ENCODE measurements at places on chromosomes 4 and X. TPM values are rescaled to one million over a fixed set of nuclear protein-coding genes. Genes with fewer than 3 reads are reported as not detected.
A peak's percentile ranks its signal among the peaks of the same experiment; 100 is the strongest.

GRCh38 chrX:139844163-139844562 is 88.7 kb downstream of the ATP11C start:
- DNase-seq = no peak

DNA sequence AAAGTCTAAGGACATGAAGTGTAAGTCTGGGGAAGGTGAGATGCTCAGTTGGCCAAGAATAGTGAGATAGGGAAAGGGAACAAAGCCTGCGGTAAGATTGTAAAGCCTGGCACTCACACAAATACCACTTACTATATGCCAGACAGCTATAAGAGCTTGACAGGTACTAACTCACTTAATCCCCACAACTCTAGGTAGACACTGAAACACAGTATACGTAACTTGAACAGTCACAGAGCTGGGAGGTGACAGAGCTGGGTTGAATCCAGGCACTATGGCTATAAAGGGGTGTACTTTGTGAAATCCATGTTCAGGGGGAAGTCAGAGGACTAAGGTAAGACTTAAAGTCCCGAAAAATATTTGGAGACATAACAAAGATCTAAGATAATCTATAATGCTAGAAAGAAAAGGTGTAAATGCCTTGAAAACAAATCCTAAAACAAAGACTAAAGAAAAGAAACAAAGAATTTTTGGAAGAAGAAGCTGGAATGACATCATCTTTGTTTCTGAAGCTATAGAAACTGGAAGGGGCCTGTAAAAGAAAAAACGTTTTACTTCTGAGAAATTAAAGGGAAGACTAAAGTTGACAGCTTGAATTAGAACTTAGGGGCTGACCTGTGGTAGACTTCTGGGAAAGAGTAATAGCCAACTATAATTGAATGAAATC is 172.5 kb downstream of the PPP3CA start:
- DNase-seq = no peak

- no peak for DNase-seq
Observed at GRCh38 chr4:31171362-31171761, 451.2 kb downstream of the PCDH7 start.

DNA sequence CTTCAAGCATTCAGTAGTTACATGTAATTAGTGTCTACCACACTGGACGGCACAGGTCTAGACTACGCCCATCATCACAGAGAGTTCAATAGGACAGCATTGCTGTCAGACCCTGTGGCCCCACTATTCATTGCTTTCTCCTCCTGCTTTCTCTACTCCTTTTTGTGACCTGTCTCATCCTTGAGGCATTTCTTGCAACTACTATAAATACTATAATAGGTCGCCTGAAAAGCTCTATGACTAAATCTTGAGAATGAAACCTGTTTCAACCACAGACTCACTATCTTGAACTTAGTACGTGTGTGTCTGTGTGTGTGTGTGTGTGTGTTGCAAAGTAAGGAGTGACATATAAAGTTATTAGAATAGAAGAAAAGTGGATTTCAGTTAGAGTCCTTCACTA is 252.9 kb upstream of the KLF3 start:
- no peak for DNase-seq

DNA sequence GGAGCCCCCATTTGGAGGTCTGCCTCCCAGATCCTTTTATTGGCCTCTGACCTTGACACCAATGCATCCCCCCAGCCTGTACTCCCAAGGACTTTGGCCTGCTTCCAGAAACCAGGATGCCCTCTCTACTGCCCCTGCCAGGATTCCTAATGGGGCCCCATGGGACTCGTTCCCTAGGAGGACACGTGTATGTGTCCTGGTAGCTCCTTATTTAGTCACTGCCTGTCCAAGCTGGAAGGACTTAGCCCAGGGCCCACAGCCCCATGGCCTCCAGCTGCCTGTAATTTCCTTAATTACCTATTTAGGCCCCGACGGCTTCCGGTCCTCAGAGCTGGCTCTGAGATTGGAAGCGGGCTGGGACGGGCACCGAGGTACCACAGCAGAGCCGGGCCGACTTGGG is 9.4 kb downstream of the ATP2B3 start:
- no peak for DNase-seq

VCX3A gene
- not detected for polyA plus RNA-seq

- no peak for DNase-seq
Observed at GRCh38 chrX:7420717-7421116, 272.8 kb upstream of the PUDP start.

- DNase-seq = no peak
Observed at GRCh38 chr4:69836287-69836686, 23.7 kb downstream of the SULT1E1 start.

MAOA gene
- 22.6 TPM for polyA plus RNA-seq

SEC24B gene
- 43.7 TPM for polyA plus RNA-seq

- DNase-seq = no peak
Observed at GRCh38 chr4:87055311-87055710, 120.5 kb downstream of the AFF1 start.

SOD3 gene
- 13.7 TPM for polyA plus RNA-seq

- DNase-seq = no peak
Observed at GRCh38 chr4:106494066-106494465, 125.5 kb upstream of the GIMD1 start.

- no peak for DNase-seq
Observed at GRCh38 chrX:9122519-9123245, 88.8 kb upstream of the FAM9B start.

GRCh38 chr4:11724731-11725130 is 296.0 kb upstream of the HS3ST1 start:
- no peak for DNase-seq

DNA sequence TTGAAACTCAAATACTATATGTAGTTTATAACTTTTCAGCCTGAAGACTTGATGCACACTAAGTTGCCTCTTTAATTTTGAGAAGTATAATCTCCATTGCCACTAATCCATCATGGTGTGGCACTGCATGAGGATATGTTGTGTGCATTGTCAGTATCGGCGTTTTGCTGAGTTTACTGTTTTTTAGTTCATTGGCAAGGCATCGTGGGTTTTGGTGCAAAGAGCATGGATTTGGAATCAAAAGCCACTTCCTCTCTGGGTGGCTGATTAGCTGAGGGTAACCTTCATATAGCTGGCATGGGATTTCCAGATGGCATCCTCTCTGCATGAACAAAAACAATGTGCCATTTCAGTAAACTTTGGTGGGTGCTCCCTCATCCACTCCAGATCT is 38.7 kb downstream of the FHL1 start:
- no peak for DNase-seq

- no peak for DNase-seq
Observed at GRCh38 chr4:4803216-4803911, 56.1 kb upstream of the MSX1 start.

FABP2 gene
- polyA plus RNA-seq = 0.03 TPM

- DNase-seq = no peak
Observed at GRCh38 chr4:3879681-3880614, 113.8 kb downstream of the ADRA2C start.

- peak; percentile 31 for DNase-seq
Observed at GRCh38 chr4:107826421-107826980, 1.8 kb downstream of the SGMS2 start.

DNA sequence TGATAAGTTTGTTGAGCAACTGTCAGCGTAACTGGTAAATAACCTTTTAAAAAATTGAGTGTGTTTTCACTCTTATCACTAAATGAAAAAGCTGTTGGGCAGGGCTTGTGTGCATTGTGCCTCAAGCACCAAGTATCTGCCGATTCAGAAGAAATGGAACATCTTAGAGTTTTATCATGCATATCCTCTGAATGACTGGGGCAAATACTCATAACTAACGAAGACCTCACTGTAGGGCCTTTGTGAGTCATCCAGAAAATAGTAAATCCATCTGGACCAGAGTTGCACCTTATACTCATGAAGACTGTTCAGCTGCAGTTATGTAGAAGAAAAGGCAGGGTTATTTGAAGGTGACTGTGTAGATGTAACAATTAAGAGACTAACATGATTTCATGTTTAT is 222.1 kb downstream of the CAMK2D start:
- DNase-seq = no peak

DNA sequence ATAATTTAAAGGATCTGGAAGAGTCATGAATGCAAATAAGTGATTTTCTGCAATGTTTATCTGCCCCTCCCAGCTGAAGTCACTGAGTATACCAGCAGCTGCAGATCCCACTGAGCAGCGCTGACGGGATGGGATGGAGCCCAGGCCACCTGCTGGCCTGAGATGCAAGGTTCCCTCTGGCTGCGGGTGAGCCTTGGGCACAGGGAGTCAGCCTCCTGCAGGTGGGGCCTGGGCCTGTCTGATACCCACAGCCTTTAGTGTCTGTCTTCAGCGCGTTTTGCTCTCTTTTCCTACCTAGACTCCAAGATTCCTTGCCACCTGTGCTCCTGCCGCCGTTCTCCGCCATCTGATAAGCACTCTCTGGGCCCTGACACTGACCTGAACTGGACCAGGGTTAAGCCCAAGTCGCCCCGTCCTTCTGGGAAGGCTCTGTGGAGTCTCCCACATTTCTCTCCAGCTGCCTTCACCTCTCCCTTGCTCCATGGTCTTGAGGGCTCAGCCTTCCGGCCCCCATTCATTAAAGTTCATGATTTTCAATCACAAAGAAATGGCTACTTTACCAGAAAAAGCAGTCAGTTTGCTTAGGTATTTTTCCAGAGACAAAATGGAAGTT is 223.1 kb upstream of the FAT1 start:
- DNase-seq = no peak

- no peak for DNase-seq
Observed at GRCh38 chrX:136963973-136964372, 69.8 kb downstream of the GPR101 start.

DNA sequence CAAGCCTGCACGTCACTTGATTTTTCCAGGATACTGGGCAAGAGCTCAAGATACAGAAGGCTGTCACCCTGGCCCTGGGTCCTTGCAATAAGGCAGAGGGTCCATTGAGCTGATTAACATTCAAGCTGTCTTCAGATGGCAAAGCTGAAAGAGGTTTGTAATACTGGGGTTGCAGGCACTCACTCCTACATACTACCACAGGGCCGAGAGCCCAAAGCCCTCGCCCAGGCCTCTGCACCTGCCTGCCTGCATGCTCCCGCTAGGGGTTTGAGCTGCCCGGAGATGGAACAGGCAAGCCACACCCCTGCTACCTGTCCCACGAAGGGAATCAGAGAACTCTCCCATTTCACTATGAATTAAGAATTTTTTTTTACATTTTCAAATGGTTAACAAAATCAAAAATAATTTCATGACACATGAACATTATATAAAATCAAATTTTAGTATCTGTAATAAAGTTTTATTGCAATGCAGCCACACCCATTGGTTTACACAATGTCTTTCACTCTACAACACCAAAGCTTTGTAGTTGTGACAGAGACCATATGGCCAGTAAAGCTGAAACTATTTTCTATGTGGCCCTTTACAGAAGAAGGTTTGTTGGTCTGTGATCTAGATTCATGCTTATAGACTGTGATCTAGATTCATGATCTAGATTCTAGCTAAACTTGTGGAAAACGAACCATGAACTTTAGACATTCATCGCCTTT is 530.4 kb upstream of the IGFBP7 start:
- DNase-seq = no peak

DNA sequence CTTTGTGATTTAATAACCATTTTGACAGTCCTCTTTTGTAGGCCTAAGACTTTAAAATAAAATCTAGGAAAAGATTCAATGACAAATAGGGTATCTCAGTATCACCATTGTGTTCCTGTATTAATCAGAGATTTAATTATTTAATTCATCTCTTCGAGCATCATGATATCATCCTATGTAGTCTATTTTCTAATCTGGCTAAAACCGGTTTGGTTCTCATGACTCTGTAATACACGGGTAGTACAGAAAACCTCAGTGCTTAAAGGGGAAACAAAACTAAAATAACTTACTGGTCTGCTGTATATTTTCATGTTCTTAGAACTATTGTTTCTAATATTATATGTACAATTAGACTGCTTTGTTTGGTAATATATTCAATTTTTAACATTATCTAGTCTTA is 23.7 kb upstream of the FBXW7 start:
- DNase-seq = no peak

DNA sequence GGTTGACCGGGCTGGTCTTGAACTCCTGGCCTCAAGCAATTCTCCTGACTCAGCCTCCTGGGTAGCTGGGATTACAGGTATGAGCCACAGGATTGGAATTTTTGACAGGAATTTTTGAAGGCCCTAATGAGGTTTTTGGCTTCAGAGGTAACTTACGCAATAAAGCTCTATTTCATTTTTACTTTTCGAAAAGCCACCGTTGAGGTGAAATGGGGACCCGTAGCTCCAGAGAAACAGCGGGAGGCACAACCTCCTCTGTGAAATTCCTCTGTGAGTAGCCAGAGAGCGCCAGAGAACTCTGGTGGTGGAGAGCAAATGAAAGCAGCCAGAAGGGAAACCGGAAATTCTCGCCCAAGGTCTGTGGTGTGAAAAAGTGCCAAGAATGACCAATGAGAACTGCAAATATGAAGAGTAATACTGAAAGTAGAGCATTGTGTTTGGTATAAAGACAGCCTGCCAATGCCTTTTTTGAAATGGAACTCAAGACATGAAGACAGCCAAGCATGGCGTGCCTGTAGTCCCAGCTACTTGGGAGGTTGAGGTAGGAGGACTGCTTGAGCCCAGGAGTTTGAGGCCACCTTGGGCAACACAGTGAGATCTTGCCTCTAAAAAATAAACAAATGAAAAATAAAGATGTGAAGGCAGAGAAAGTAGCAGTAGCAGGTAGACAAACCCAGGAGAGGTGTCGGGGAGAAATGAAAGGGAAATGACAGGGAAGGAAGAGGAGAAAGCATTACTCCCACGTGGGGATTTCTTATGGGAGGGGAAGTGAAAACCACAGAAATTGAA is 33.0 kb upstream of the TMEM131L start:
- DNase-seq = no peak

DNA sequence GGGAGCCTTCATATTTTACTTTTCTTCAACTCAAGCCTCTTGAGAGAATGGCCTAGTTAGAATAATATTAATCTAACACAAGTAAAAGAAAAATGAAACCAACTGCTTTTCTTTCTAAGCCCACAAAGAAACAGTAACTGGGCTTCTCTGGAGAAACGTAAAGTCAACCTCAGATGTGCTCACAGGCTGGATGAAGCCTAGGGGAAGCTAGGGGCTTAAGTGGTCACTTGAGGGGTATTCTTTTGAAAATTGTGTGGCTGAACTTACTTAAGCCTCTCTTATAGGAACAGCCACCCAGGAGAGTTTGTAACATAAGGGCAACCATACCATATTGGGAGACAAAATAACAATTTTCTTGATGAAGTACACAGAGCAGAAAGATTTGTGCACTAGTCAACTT is 279.0 kb downstream of the SPRY1 start:
- DNase-seq = no peak

DNA sequence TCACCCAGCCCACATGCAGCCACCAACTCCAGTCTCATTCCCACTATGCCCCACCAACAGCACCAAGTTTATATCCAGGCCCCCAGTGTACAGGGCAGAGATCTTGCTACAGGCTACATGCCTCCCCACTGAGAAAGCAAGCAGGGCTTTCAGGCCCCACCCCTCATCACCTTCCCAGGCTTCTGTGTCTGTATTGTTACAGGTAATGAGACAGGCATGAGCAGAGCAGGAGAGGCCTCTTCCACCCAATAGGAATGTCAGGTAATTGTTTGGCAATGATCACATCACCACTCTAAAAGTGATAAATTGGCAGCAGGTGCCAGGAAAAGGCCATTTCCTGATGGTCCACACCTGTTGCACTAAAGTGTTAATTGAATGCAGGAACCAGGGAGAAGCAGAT is 102.5 kb downstream of the ZNF518B start:
- no peak for DNase-seq

GRCh38 chr4:138192113-138192512 is 50.0 kb downstream of the SLC7A11 start:
- DNase-seq = no peak

EVC gene
- polyA plus RNA-seq = 61.0 TPM

- no peak for DNase-seq
Observed at GRCh38 chrX:861340-861890, 230.8 kb downstream of the SHOX start.

PAGE4 gene
- 0.61 TPM for polyA plus RNA-seq
